Lower leg skin (tissue), 4 donors: ENCODE measurements at places on chromosomes 3 and 15.
A peak's percentile ranks its signal among the peaks of the same experiment; 100 is the strongest.

DNA sequence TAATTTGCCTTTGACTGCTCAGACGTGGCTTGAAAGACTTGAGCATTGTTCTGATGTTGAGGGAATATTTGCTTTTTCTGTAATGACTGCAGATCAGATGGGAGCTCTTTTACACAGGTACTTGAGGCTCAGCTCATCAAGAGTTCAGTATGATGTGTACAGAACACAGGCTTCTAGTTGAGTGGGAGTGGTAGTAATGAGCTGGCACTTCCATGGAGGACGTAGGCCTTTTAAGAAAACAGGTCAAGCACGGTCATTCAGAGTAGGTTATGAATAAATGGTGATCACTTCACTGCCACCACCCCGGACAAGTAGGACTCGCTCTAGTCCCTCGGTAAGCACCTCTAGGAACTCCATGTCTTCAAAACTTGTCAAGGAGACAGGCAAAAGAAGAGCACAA is 8.8 kb downstream of the EMC4 start:
- no peak for DNase-seq

GRCh38 chr3:12830785-12831156 is 10.6 kb downstream of the RPL32 start:
- no peak for DNase-seq

- DNase-seq: no peak
These were observed 168.4 kb downstream of the STAC start for GRCh38 chr3:36548712-36549111.

GRCh38 chr15:48590723-48591122 is 54.8 kb downstream of the FBN1 start:
- no peak for DNase-seq

DNA sequence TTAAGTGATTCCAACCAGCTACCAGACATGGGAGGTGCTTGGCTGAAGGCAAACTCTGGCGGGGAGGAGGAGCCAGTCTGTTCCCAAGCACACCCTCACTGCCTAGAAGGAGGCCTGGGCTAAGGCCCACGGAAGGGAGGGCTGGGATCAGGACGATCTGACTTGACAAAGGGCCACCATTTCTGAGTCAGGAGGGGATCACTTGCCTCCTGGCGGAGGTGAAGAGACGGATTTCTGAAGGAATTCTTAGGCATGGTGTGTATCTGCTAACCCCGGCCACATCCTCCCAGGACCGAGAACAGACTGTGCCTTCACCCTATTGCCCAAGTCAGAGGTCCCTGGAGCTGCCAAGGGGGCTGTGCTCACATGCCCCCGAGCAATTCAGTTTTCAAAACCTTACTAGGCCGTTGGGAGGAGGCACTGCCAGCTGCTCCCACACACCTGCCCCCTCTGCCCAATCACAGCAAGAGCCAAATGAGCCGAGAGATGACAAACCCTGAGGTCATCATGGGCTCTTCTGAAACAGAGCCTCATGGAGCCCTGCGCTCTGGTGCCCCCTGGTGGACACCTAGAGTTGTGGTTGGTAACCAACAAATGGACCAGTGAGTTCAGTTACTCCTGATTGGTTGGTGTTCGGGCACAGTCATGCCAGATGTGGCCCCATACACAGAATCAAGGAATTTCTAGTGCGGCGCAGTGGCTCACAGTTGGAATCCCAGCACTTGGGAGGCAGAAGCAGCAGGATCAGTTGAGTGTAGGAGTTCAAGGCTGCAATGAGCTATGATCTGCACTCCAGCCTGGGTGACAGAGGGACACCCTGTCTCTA is 6.5 kb upstream of the TNK2 start:
- DNase-seq: peak; percentile 99

DNA sequence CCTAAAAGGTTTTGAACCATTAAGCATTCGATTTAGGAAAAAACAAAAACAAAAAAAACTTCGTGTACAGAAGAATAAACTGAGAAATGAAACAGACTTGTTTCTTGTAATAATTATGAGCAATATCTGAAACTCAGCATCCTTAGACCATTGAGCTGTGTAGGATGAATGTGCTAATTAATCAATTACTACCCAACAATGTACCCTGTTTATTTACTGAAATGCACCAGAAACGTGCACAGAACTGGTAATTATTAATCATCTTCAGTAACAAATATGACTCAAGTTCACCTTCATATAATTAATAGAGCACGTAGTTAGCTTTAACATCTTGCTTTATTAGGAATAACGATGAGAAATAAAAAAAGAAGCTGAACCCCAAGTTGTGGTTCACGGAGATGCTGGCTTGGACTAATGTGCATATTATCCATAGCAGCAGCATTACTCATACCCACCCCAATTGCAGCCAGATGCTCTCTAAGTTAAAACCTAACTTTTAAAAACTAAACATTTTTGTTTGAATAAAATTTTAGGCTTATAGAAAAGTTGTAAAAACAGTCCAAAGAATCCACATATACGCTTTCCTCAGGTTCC is 10.2 kb upstream of the C15orf61 start:
- no peak for DNase-seq

- no peak for DNase-seq
These were observed 81.0 kb downstream of the PLXNA1 start for GRCh38 chr3:127063916-127064315.

DNA sequence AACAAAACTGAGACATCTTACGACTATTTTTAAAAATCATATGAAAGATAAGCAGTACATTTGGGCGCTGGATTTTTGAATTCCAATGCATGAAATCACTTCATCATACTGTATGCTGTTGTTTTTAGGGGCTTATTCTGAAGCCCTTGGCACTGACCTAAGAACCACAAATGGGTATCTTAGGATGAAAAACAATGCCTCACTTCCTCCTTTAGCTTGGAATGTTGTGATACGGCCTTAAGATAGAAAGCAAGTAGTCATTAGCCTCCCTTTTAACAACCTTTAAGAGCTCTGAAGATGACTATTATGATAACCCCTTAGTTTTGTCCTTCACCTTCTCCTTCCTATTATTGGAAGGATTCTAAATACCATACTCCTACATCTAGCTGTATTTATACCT is 289.8 kb downstream of the ARPP21 start:
- DNase-seq: no peak

GRCh38 chr15:70318594-70319465 is 221.1 kb upstream of the TLE3 start:
- peak; percentile 61 for DNase-seq

DNA sequence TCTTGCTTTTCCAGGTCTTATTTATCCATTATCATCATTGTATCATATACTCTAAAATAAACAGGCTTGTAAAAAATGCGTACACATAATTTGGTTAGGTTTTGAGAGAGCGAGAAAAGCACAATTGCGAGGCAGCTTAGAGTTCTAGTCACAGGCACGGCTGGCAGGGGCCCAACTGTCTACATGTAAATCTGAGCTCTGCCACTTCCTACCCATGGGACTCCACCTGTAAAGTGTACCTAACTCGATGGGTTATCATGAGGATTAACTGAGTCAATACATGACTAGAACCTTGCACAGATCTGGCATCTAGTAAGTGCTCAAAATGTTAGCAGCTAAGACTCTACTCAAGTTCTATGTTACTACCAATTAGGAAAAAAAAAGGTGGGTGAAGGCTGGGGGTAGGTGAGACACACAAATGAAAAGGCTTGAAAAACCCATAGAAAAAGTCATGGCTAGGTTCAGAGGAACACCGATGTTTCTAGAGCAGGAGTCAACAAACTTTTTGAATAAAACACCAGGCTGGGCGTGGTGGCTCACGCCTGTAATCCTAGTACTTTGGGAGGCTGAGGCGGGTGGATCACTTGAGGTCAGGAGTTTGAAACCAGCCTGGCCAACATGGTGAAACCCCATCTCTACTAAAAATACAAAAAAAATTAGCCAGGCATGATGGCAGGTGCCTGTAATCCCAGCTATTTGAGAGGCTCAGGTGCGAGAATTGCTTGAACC is 36.2 kb downstream of the GLB1 start:
- no peak for DNase-seq

GRCh38 chr15:41809526-41810220 is 18.2 kb upstream of the JMJD7 start:
- no peak for DNase-seq

DNA sequence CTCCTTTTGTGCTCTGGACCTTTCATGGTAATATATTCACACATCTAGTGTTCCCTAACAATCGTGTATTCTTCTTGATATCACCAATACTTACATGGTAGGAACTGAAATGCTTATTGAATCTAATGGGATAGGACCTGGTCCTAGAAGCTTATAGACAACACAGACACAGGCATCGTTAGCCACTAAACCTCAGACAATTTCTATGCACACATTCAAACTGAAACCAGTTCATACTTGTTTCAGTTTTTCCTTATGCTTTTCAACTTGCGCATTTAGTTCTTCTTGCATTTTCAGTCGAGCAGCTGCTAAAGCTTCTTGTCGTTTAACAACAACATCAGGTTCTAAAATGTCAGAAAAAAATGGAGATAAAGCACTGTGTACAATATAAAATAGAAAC is 2.3 kb downstream of the SELENOS start:
- DNase-seq: no peak

DNA sequence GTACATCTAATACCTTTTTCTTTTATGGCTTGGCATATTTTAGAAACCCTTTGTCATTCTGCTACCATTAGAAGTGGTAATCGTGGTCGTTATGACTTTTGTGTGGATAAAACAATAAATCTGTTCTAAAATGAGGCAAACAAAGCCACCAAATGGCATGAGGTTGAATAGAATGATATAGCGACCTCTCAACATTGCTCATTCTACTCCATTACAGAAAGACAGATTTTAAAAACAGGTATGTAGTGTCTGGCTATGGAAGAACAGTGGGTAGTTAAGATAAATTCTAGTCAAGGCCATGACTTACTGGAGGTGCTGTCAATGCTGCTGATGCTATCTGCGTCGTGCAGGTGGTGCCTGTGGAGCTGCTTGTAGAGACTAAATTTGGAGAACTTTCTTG is 123.2 kb downstream of the PLD1 start:
- no peak for DNase-seq

DNA sequence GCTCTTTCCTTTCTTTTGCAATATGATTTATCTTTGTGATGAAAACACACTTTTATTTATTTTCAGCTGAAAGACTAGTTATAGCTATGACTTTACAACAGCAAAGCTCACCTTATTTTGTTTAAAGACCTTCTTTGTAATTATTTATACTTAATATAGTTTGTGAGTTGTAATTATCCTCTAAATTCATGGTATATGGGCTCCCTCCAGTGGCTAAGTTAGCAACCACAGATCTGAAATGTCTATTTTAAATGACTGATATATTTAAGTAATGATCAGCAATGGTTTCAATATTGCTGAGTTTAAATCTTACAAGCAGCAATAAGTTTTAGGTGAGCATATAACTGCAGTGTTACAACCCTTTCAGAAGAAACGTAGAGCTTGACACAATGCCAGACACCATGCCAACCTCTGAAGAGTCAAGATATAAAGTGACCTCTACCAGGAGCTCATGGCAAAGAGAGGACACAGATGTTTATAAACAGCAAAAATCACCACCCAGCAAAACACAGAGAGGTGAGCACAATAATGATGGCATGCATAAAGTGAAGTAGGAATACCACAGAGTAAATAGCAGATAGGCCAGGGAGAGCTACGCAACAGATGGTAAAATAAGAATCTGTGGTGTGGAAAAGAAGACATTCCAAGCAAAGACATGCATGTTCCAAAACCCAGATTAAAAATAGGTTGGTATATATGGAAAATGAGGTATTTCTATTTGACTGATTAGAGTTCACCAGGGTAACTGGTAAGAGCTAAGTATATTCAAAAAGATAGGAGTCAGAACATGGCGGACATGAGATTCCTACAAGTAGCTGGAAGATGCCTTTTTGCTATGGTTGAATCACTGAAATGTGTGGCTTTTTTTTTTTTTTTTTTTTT is 143.7 kb upstream of the ZNF385D start:
- no peak for DNase-seq

DNA sequence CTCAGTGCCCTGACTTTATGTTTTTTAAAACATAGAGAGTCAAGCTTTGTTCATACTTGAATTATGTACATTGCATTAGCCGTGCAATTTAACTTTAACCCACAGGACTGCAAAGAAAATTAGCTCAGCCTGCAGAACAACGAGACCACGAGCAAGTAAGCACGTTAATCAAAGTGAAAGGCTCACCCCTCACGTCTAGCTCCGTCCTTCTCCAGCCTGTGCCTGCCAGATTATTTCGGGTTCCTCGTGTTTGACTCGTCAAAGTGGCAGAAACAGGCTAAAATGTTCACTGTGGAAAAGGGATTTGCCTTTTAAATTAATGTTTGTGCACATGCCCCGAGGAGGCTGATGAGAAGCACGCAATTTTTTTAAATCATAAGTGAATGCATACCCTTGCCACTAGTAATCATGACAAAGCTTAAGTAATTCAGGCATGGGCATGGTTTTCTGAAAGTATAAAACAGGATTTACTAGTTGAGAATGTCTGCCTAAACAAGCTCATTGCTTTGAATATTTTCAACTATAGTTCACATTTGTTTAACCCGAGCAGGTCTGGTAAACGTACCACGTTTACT is 15.3 kb downstream of the ZBTB38 start:
- no peak for DNase-seq

DNA sequence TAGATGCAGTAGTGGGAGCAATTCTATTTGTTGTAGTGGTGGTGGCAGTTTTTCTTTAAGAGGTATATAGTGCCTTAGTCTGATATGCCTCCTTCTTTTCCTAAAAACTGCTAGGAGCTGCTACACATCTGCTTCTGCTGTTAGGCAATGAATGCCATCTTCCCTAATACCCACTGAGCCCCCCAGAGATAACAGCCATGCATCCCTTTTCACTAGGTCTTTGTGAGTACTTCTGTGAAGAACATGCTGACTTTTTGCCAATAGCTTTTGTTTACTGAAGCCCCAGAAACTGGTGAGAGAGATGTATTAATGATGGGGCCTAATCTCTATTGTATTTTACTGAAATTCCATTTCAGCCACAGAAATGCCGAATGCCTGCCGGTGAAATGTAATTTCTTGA is 92.6 kb upstream of the CHL1 start:
- no peak for DNase-seq

DNA sequence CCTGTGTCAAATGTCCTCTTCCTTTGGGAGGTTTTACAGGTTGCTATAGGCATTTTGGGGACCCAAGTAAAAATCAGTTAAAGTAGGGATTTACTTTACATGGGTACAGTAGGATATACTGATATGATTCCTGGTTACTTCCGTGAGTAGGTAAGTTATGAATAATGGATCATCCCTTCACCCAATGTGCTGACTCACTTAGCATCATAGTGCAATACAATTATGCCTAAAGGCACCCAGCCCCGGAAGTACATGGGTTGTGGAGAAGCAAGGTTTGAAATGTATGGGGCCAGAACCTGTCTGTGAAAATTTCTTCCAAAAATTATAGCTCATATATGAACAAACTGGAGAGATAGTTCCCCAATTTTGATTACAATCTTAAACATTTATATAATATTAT is 64.0 kb downstream of the GLB1 start:
- DNase-seq: no peak

GRCh38 chr3:184228376-184229137 is 828 bp upstream of the VWA5B2 start:
- DNase-seq: no peak
